ENCODE measurements at places on chromosomes 5 and 9.

GRCh38 chr5:118069452-118069851 is 918.9 kb downstream of the DTWD2 start:
- DNase-seq: no peak

- DNase-seq: no peak
Measured at GRCh38 chr5:160227012-160227411, 2.3 kb upstream of the FABP6 start.

- DNase-seq: no peak
Measured at GRCh38 chr5:158796812-158797497, 302.8 kb downstream of the EBF1 start.

DNA sequence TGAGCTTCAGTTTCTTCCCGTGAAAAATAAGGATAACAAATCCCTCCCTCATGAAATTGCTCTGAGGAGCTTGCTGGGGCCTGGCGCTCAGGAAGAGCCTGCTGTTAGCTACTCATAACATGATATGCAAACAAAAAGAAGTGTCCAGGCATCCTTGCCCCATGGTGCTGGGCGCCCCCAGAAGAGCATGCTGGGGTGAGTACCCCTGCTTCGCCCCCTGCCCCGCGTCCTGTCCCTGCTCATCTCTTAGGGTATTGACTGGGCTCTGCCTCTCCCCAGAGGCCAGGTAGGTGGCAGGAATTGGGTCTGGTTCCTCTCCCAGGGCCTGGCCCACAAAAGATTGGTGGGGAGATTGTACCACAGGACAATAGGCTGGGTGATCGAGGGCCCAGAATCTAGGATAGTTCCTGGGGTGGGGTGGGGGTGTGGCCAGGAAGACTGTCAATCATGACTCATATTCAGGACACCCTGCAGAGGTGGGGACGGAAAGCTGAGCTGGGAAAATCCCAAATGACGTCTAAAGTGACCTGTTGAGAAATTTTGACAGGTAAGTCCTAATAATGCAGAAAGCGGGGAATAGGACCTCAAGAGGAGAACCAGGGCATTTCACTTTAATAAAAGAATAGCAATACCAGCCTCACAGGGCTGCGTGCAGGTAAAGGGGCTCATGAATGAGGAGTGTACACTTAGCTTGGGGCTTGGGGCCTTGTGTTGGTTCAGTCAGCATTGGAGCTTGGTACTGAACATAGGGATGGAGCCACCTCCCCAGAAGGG is 8.9 kb downstream of the PITX1 start:
- DNase-seq: no peak

DNA sequence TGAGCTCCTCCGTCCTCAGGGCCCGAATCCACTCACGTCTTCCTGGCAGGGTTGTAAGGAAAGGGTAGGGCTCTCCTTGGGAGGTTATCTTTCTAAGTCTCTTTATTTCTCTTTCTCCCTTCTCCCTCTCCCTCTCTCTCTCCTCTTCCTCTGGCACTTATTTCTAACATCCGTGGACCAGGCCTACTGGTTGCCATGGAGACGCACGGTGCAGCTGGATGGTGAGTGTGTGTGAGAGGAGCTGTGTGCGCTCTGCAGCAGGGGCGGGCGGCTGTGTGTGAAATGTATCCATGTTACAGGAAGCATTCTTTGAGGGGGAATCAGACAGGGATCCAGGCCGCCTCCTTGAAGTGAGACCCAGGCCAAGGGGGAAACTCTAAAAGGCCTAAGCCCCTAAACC is 32.2 kb downstream of the PCDH1 start:
- DNase-seq: no peak

DNA sequence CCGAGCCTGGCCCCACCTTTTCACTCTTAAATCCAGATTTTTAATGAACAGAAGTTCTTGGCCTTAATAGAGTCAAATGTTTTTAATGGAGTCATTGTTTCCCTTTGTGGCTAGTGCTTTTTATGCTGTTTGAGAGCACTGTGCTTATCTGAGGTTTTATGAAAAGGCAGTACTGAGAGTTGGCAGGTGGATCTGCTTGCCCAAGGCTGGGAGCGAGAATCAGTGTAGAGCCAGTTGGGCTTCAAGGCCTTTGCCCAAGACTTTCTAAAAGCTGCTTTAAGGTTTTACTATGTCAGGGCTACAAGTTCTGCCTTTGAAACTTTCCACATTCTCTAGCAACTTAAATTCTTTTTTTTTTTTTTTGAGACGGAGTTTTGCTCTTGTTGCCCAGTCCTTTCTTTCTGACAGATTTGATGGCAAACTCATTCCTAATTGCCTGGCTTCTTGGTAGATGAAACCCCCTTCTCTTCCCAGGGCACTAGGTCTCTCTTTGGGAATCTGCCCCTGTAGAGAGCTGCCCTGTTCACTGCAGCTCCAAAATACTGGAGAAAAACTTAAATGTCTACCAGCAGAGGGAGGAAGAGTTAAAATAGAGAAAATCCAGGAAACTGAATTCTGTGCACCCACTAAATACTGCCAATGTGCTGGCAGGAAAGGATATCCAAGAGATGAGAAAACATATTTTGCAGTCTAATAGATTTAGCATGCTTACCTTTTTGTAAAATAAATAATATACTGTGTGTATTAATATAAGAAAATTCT is 36.9 kb upstream of the CDK20 start:
- DNase-seq: no peak

DNA sequence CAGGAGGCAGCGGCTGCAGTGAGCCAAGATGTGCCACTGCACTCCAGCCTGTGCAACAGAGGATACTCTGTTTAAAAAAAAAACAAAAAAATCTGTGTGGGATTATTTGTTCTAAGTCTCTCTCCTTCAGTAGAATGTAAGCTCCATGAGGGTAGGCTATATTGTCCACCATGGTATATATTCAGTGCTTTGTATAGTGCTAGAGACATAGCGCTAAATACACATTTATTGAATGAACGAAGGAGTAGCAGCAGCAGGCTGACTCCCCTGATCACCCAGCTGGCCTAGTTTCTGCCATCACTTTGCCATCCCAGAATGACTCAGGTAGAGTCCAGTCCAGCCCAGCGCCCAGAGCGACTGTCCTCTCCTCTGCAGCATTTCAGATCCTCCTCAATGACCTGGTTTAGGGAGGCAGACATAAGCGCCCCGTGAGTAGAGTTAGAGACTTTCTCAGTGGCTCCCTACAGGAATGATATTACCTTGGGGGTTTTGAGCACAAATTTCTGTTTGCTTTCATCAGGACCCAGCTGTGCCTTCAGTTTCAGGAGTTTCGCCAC is 716 bp downstream of the HARS1 start:
- no peak for DNase-seq

DNA sequence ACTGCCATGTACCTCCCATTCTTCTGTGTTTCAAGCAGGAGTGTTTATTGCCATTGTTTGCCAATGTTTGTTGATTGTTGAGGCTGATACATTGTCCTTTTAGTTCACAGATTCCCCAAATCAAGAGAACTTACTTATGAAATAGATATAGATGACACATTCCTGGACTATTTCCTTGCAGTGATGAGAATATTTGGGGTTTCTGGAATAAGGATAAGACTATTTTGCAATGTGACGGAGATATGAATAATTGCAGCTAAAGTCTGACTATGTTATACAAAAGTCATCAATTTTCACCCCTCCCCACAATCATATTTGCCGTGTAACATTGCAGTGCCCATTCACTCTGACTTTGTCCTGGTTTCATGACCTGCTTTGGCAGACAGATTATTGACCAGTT is 460.8 kb downstream of the CDH10 start:
- no peak for DNase-seq

DNA sequence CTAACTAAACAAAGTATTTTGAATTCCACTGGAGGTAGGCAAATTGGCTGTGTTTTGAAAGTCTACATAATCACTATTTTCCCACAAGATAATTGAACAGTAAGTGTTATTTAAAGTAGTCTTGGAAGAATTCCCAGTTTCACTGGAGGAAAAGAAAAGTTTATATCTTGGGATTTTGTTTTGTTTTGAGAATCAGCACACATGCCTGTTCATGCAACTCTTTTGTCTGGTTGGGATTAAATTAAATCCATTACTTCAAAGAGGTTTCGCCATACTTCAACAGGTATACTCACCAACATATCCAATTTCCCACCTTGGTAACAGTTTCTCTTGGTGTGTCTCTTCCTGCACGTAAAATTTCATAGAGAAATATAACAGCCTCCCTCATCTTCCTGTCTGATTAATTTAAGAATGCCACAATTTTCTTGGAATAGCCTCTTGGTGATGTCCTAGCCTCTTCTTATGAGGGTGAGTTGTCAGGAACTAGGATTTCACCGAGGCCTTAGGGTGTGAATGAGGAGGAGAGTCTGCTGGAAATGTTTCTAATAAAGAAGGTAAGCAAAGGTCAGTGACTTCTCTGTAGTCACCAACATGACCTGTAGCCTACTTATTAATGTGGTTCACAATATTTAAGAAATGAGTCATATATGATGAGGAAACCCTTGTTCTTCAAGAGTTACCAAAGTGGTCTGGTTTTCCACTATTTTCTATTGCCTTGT is 48.1 kb downstream of the ITGA2 start:
- no peak for DNase-seq

GRCh38 chr9:84852617-84853301 is 183.2 kb downstream of the NTRK2 start:
- DNase-seq: no peak

GRCh38 chr5:149938791-149939358 is 5.7 kb downstream of the PDE6A start:
- DNase-seq: no peak

- DNase-seq: no peak
Measured at GRCh38 chr9:20270161-20270560, 352.1 kb downstream of the MLLT3 start.

- DNase-seq: no peak
Measured at GRCh38 chr5:180142824-180143610, 66.0 kb downstream of the RASGEF1C start.

GRCh38 chr5:88667496-88668201 is 215.3 kb downstream of the MEF2C start:
- DNase-seq: no peak

GRCh38 chr5:73304381-73304780 is 131.4 kb downstream of the TMEM174 start:
- DNase-seq: no peak

DNA sequence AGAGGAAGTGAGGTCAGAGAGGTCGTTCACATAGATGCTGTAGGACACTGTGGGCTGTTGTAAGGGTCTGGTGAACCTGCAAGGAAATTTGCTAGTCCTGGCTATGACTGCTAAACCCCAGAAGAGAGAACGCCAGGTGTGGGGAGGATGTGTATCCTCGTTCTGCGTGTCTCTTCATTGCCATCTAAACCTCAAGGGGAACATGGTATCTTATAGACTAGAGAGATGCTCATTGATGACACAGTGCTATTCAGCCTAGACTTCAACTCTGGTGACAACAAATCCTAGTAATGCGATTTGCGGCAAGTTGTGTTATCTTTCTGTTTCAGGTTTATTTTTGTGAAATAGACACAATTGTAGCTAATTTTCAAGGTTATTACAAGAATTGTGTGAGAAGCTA is 140.2 kb downstream of the ADAMTSL1 start:
- DNase-seq: no peak

DNA sequence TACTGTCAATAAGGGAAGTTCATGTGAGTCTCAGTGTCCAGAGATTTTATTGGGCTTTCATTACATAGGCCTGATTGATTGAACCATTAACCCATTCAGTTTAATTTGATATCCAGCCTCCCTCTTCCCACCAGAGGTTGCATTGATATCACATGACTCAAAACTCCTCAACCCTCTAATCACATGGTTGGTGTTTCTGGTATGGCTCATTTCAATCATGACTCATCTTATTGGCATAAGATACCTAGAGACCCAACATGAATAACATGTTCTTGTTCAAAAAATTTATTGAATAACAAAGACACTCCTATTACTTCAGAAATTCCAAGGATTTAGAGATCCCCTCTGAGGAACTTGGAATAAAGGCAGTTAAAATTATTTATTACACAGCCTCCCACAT is 982.2 kb downstream of the TLE1 start:
- no peak for DNase-seq

DNA sequence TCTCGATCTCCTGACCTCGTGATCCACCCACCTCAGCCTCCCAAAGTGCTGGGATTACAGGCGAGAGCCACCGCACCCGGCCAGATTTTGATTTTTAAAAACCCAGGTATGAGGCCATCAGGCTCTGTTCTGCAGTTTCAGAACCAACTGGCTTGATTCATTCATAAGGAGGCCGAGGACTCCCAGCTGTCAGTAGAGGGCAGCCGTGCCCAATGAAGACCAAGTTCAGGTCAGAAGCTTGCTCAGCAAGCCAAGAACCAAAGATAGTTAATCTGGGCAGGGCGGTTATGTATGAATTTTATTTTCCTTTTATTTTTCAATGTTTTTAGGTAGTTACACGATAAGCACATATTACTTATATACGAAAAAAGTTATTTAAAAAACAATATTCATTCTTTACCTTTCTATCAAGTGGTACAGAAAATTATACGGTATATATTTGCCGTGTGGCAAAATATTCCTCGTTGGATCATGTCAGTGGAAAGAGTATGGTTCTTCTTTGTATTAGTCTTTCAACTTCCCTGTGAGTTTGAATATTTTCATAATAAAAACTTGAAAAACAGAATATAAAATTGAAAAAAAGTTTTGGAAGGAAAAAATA is 18.0 kb downstream of the MGAT1 start:
- DNase-seq: peak; percentile 66

- DNase-seq: no peak
Measured at GRCh38 chr9:113311961-113312360, 8.8 kb upstream of the RNF183 start.

GRCh38 chr5:138844125-138844461 is 31.0 kb downstream of the LRRTM2 start:
- DNase-seq: no peak

- no peak for DNase-seq
Measured at GRCh38 chr5:160231783-160232342, 2.6 kb downstream of the FABP6 start.

- DNase-seq: no peak
Measured at GRCh38 chr9:6955251-6955921, 197.6 kb downstream of the KDM4C start.

GRCh38 chr9:94645901-94646300 is 6.6 kb upstream of the FBP1 start:
- DNase-seq: no peak

DNA sequence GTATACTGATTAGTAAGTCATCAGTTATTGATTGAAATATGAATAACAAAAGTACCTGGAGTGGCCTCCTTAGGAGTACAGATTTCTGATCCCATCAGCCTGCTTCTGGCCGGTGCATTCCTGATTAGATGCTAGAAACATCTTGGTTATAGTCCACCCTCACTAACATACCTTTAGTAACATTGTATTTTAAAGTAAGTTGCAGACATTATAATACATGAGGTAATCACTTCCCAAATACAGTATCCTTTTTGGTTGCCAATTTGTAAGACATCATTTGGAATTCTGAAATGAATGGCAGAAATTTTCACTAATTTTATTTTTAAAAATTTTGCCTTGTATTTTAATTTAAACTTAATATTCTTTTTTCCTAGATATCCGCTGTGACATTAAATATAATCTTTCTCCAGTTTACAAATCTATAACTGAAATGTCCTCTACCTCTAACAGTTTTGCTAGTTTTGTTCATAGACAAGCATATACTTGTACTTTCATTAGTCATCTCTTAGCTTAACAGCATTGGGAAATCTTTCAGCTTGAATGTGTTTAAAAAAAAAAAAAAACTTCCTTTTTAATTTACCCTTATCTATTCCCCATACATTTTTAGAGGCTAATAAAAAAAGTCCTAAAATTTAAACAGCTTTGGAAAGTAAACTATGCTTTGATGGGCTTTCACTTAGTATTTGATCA is 178.9 kb downstream of the XRCC4 start:
- DNase-seq: no peak

- DNase-seq: no peak
Measured at GRCh38 chr5:56346741-56347535, 113.8 kb upstream of the ANKRD55 start.
